WTC11 (cell line): ENCODE measurements at places on chromosomes 1 and 21. TPM values are rescaled to one million over a fixed set of nuclear protein-coding genes. Genes with fewer than 3 reads are reported as not detected.

DNA sequence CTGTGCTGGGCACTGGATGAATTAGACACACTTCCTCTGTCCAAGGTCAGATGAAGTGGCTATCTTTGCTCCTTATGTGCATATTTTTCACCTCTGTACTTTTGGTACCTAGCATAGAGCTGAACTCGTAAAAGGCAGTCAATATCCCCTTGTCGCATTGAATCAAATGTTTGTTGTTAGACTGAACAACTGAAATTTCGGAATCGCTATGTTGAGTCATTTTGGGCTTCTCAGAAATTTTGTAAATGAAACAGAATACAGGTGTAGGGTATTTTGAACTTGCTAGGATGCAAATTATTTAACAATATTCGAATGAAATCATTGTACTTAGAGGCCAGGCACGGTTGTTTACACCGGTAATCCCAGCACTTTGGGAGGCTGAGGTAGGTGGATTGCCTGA is 48.0 kb downstream of the PDE4B start:
- no peaks in the 10 kb centered on the region for H3K36me3 ChIP-seq
- no peaks in the 10 kb centered on the region for H3K4me1 ChIP-seq
- no peaks in the 10 kb centered on the region for H3K27me3 ChIP-seq
- H3K4me3 ChIP-seq: no peak overlapping the region

DNA sequence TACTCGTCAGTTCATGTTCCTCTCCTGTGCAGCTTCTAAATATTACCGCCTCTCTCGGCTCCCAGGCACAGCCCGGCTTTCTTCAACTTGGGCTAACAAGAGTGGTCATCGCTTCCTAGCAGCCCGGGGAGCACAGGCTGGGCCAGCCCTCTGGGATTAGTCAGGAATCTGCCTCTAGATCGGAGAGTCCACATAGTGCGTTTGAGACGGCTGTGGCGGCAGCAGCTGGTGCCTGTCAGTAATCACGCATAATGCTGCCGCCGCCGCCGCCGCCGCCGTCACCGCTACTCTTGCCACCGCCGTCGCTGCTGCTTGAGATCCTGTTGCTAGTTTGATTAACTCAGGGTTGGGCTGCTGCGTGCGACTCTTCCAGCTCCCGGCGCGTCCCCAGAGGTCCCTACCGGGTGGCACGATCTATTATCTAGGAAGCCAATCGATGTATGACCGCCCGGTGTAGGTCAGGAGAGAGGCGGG is at the start of gene RXRG:
Gene RXRG (minus strand): TSS at position 230 of the 474 bp plus-strand sequence. CDS start 233 bp downstream, outside the sequence.
- no peaks in the 10 kb centered on the region; the same call in 1 of the 2 replicates for H3K27me3 ChIP-seq
- no peak within 1 kb of the TSS for H3K4me3 ChIP-seq
- peak; percentile 56 for DNase-seq
- no peak within 1 kb of the TSS for H3K27ac ChIP-seq

Gene NBPF4
- not detected in 3 replicates for total RNA-seq

DNA sequence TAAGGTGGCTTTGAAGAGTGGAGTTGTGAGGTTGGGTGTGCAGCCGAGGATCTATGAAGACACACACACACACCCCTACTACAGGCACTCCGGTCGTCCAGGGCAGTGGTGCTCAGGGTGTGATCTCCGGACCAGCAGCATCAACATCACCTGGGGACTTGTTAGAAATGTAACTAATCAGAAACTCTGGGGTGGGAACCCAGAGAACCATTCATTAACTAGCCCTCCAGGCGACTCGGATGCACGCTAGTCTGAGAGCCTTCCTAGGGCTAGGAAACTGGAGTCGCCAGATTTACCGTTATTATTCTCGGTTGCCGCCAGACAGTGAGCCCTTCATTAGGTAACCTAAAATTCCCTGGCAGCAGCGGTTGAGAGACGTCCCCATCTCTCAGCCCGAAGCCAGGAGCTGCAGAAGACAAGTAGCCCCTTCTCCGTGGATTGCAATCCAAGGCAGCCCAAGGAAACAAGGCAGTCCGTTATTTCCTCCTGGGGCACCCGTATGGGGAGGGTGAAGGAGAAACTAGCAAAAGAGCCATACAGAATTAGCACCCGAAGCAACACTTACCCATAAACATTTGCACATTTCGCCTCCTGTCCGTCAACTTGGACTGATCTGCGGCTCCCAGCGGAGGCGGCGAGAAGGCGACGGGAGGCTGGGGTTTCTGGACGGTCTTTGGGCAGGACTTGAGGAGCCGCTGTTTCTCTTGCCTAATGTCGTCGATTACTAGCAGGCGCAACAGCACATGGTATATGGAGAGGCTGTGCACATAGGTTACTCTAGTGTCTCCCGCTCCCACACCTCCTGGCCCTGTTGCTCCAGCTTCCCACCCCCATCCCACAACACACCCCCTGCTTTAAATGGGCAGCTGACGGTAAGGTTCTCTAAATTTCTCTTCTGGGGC is 2.9 kb upstream of the CCN1 start:
- H3K4me1 ChIP-seq: peaks cover 43% of the 10 kb centered on the region
- DNase-seq: no peak
- H3K27ac ChIP-seq: no peak overlapping the region
- peaks cover 43% of the 10 kb centered on the region for H3K27me3 ChIP-seq
- peaks cover 15% of the 10 kb centered on the region for H3K36me3 ChIP-seq

Gene ZBTB8B
- 2.7 to 3.8 TPM (median 3.7 TPM) in 3 replicates for total RNA-seq
